ENCODE measurements at places on chromosomes 1 and 21.

DNA sequence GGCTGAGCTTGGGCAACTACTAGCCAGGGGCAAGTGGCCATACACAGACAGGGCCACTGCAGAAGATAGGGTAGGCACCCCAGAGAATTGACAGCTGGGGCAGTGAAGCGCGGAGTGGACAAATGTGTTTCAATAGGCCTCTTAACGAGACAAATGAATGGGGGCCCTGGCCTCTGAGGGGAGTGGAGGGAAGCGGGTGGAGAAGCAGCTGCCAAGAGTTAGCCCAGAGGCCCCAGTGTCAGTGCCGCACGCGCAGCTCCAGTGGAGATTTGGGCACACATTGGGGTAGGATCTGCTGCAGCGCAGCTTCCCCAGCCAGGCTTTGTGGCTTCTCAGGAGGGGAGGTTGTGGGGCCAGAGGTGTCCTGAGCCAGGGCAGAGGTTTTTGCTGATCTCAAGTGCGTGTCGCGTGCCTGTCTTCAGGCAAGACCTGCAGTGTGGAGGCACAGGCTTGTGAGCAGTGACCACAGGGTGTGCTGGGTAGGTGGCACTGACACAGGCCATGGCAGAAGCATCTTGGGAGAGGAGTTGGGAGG, 16.9 kb downstream of the PTPRF start:
- no peak for DNase-seq

GRCh38 chr21:23695443-23695842, 1911.8 kb downstream of the MRPL39 start:
- no peak for DNase-seq

DNA sequence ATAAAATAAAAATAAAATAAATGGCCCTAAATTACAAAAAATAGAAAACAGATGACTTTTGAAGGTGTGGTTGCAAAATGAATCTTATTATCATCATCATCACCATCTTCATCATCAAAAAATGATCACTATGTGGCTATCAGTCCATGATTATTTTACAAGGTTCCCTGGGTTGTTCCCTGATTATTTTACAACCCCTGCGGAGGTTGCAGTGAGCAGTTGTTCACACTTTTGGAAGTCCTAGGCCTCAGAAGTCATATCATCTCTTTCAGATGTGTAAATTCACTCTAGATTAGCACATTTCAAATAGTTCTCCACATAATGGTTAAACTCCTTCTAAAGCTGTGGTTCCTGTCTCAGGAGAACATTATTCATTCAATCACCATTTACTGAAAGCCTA, 57.4 kb upstream of the NR5A2 start:
- no peak for DNase-seq

- DNase-seq, result no peak
These were observed 28.3 kb downstream of the MX2 start for GRCh38 chr21:41390043-41390639.

- no peak for DNase-seq
These were observed 4.9 kb downstream of the B3GALT2 start for GRCh38 chr1:193181536-193181935.

- DNase-seq, result no peak
These were observed 10.6 kb upstream of the KCNE2 start for GRCh38 chr21:34353182-34353581.

GRCh38 chr1:84756001-84756400, 65.7 kb upstream of the SSX2IP start:
- DNase-seq, result no peak

GRCh38 chr1:167722152-167722869, 529 bp downstream of the MPZL1 start:
- DNase-seq, result no peak

DNA sequence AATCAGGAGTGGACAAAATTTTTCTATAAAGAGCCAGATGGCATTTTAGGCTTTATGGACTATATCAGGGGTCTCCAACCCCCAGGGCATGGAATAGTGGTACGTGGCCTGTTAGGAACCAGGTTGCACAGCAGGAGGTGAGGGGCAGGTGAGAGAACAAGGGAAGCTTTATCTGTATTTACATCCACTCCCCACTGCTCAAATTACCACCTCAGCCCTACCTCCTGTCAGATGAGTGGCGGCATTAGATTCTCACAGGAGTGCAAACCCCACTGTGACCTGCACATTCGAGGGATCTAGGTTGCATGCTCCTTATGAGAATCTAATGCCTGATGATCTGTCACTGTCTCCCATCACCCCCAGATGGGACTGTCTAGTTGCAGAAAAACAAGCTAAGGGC, 13.9 kb downstream of the PHTF1 start:
- DNase-seq, result no peak

Measured in activated B cell treated with CpG ODN at 0.5 μM for 24 hours (primary cell).